ENCODE measurements at places on chromosomes 3 and 15.

DNA sequence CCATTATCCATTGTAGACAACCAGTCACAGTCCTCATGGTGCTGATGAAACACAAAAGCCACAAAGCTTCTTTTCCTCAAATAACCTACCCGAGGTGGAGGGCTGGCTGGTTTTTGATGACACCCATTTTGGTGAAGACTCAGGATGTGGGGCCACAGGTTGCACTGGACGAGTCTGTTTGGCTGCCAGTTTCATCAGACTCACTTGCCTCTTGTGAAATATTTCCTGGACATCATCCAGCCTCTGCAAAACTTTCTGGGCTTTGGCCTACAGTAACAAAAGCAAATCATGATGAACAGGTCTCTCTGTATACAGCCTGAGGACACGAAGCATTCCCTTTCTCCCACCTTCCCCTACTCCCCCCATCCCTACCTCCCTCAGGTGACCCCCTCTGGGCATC lies 42.2 kb downstream of the B3GNT5 start:
- DNase-seq = no peak

DNA sequence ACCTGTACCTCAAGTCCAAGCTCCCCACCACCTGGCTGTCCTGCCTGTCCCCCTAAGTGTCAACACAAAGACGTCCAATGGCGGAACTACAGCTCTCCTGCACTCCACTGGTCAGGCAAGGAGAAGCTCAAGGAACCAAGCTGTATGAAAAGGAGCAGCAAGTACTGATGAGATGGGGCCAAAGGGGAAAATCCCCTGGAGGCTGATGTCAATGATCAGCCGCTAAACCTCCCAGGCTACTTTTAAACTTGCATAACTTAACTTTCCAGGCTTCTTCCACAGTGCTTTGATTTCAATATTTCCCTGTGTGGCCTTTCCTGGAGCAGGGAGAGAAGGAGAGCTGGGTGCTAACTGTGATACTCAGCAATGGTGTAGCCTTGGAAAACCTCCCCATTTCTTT lies 35.0 kb downstream of the TM4SF4 start:
- DNase-seq = no peak

DNA sequence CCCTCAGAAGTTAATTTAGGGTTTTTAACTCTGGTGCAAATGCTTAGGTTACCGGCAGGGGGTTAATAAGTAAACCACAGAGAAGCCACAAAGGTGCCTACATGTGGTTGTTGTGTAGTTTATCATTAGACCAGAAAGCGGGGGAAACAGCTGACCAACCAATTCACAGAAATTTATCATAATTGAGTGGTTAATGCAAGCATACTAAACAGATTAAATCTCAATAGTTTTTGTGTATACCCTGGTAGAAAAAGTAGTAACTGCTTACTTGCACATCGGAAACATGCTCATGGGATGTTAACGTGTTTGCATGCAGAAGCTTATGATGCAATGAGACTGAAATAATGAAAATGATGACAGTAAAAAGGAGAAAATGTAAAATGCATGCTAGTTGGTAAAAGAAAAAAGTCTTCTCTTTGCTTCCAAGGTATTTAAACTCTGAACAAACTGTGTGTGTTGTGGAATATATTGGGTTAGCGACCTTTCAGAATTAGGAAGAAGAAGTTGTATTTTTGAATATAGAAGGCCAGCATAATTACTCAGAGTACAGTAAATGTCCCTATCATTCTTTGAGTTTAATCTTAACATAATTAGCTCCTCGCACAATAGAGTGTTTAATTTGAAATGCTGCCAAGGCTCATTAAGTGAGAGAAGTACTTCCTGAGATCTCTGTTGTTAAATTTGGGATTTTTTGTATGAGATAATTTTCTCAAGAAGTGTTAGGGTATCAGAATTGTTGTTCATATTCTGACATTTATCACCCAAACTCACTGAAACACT lies 316.2 kb downstream of the PTPRG start:
- no peak for DNase-seq

DNA sequence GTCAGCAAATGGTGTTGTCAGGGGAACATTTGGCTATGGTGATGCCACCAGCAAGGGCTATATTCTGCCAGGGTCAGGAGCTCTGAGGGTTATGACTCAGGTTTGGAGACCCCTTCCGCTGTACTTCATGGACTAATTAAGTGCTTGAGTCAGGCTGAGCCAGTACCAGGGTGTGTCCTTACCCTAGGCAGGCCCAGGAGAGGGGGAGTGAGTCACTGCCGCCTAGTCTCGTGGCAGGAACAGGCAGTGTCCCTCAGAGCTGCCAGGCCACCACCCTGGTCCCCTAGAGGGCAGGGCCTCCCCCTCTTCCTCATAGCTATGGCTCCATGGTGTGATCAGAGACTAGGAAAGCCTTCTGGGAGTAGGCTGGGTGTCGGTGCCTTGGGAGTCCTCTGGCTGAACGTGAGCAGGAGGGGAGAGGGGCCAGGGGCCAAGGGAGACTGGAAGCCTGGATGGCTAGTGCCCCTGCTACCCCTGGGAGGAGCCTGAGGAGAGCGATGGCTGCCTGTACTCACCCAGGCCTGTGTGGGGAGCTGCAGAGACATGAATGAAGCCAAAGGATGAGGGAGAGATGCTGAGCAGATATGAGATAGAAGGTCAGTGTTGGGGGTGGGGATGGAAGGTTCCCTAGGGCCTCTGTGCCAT lies 10.6 kb downstream of the MAPKAPK3 start:
- DNase-seq = peak; percentile 54

DNA sequence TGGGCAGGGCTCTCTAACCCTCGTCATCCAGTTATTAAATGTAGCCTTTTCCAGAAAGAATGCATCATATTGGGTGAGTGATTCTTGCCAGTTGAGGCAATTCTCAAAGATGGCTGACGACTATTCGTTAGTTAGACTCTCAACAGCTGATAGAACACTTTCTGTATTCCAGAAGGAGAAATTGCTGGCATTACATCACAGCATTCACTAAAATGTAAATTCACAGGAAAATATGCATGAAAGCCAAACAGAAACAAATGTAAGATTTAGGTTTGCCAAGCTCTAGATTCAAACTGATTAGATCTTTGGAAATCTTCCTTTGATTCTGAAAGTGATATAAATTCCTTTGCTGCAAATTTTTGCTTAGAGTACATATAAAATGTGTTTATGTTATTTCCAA lies 1501.0 kb downstream of the SI start:
- no peak for DNase-seq

GRCh38 chr3:5202222-5202621 lies 14.7 kb downstream of the EDEM1 start:
- no peak for DNase-seq

GRCh38 chr3:156535162-156535627 lies 19.7 kb downstream of the SSR3 start:
- no peak for DNase-seq

All from glutamatergic neuron (in vitro differentiated cells).